T-helper 17 cell (primary cell): ENCODE measurements at places on chromosomes 12 and 14.
A peak's percentile ranks its signal among the peaks of the same experiment; 100 is the strongest.

- no peak for DNase-seq
These were observed 114.2 kb downstream of the BRMS1L start for GRCh38 chr14:35940291-35940690.

DNA sequence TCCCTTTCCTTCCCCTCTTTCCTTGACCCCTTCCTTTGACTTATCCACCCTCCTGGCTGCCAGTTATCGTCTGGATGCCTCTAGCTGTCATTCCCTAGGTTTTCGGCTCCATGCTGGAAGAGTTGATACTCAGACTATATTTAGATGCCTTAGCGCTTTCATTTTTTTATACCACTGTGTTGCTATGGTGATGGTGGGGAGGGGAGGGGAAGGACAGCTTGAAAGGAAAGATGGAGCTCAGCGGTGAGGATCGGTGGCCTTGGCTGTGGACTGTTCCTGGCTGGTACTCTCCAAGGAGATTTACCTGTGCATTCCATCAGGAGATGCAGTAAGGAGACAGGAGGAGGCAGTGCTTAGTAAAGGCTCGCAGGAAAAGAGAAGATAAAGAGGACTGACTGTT is 108.7 kb downstream of the SLC8A3 start:
- DNase-seq: no peak

- DNase-seq: no peak
These were observed 13.6 kb upstream of the LEMD3 start for GRCh38 chr12:65155784-65156183.

DNA sequence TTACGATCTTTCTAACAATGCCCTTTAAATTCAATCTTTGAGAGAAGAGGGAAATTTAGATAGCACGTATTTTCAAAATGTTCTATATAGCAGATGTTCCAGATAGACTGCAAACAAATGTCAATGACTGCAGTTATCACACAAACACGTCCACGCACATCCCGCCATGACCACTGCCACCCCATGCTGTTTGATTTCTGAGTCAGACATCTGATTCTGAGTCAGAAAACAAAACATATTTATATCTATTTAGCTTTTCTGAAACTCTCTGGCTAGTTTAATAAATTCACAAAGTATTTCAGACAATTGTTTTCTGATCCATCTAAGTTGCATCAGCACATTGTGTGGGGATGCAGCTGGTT is 105.9 kb upstream of the BCAT1 start:
- no peak for DNase-seq

GRCh38 chr12:7108796-7109571 is at the start of gene C1RL:
Gene C1RL (minus strand): TSS chr12:7109214. CDS start chr12:7109180, 34 bp downstream.
- DNase-seq: peak; percentile 81

DNA sequence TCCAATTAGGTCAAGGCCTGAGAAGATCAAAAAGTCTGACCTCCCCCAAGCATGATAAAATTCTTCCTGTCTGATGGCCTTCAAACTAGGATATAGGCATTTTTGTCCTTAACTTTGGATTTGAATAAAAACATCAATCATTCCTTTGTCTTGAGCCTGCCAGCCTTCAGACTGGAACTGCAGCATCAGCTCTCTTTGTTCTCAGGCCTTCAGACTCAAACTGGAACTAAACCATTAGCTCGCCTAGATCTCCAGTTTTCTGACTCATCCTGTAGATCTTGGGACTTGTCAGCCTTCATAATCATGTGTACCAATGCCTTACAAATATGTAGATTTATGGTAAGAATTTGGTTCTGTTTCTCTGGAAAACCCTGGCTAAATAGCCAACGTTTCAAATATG is 721.7 kb downstream of the GALC start:
- no peak for DNase-seq
